ENCODE measurements at places on chromosomes 3 and 15. TPM values are rescaled to one million over a fixed set of nuclear protein-coding genes. Genes with fewer than 3 reads are reported as not detected.

GRCh38 chr3:81040107-81040506, 721.3 kb downstream of the GBE1 start:
- no peak for DNase-seq

The CFAP100 gene
- total RNA-seq: not detected

- no peak for DNase-seq
These were observed 68.3 kb downstream of the FBLN2 start for GRCh38 chr3:13617097-13617738.

DNA sequence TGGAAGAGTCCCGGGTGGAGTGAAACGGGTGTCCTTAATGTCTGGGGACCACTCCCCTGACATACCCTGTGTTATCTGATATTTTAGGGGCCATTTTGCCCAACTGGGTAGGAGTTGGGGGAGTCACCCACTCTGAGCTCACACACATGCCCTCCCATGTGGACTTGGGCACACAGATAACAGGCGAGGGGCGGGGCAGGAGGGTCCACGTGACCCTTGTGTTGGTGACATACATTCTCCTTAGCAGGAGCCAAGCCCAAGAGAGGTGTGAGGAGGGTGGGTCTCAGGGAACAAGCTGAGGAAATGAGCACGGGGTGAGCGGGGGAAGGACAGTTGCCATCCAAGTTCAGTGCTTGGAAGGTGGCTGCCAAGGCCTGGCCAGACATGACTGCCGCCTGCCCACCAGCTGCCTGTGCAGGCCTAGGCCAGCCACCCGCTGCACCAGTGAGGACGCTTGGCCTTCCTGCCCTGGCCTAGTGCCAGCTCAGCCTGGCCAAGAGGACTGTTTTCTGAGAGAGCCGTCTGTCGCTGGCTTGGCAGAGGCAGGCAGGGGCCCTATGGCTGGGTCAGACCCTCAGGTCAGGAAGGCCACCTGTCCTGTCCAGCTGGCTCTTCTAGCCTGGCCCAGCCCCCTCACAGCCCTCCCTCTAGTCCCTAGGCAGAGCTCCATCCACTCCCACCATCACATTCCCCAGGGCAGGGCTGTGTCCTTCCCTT, 31.3 kb upstream of the TMEM115 start:
- DNase-seq: no peak

GRCh38 chr15:95839367-95839782, 491.1 kb upstream of the NR2F2 start:
- no peak for DNase-seq

The GP5 gene
- total RNA-seq: not detected

The TP63 gene
- not detected for total RNA-seq

The SEMA3B gene
- total RNA-seq: 25.6 TPM

The MYH15 gene
- total RNA-seq: 0.09 TPM

The UTS2B gene
- total RNA-seq: 0.46 TPM

DNA sequence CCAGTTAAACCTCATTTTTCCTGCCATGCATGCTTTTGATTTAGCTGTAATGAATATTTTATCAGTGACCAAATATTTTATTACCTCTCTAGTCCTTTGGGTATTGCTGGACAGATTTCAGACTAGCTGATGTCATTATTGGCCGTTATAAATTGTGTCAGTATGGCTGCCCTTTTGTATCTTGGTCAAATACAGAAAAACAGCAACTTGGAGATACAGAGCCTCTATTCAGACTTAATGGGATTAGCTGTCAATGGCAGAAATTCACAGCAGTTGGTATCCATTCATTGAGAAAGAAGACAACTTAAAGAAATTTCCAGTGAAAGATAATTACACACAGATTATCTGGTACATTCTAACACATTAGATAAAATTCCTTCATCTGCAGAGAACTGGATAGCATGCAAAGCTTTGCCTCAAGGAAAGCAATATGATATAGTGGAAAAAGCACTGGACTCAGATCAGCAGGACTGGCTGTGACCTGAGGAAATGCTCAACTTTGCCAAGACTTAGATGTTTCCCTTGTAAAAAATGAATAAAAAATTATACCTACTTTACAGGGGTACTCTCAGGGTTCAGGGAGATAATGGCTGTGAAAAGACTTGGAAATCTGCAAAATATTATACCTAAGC, 20.8 kb downstream of the COL6A6 start:
- no peak for DNase-seq

The ZPLD1 gene
- not detected for total RNA-seq

DNA sequence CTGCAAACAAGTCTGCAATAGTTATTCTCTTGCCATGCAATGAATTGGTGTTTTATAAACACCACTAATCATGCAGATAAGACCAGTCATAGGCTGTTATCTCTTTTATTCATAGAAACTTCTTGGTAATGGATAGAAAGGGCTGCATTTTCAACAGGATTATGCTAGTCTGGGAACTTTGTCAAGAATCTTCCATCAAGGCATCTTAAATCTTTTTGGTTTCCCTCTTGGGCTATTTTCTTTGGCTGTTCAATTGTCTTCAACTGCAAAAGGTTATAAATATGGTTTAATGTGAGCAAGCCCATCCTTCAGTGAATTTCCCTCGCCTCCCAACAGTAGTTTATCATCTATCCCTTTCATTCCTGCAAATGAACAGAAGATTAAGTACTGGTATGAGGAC, 59.0 kb upstream of the MINAR1 start:
- no peak for DNase-seq
